A549 (cell line): ENCODE measurements at places on chromosomes 6 and 20. TPM values are rescaled to one million over a fixed set of nuclear protein-coding genes. Genes with fewer than 3 reads are reported as not detected.

Gene C20orf204
- 0.49 to 0.69 TPM (median 0.59 TPM) in 3 replicates for polyA plus RNA-seq

Gene SFTA2
- not detected in 3 replicates for polyA plus RNA-seq

Gene ACOT8
- polyA plus RNA-seq, result 12.6 to 14.7 TPM (median 14.0 TPM) in 3 replicates

Gene SLC23A2
- 11.3 to 13.1 TPM (median 12.4 TPM) in 3 replicates for polyA plus RNA-seq

Gene DAAM2
- not detected in 3 replicates for polyA plus RNA-seq

Gene PIGU
- 26.0 to 27.8 TPM (median 26.2 TPM) in 3 replicates for polyA plus RNA-seq

Gene PNLDC1
- polyA plus RNA-seq, result 0.08 to 0.13 TPM (median 0.12 TPM) in 3 replicates

Gene RPS6KA2
- 0.03 to 0.05 TPM in 2 of 3 replicates, not detected in the other for polyA plus RNA-seq

Gene ROS1
- 0.17 to 0.18 TPM (median 0.17 TPM) in 3 replicates for polyA plus RNA-seq

Gene EYA2
- 4.2 to 5.3 TPM (median 4.5 TPM) in 3 replicates for polyA plus RNA-seq

Gene C6orf163
- polyA plus RNA-seq, result 0.29 to 0.55 TPM (median 0.39 TPM) in 3 replicates

GRCh38 chr6:131945971-131946370, 5.2 kb downstream of the CCN2 start:
- no peak for DNase-seq

DNA sequence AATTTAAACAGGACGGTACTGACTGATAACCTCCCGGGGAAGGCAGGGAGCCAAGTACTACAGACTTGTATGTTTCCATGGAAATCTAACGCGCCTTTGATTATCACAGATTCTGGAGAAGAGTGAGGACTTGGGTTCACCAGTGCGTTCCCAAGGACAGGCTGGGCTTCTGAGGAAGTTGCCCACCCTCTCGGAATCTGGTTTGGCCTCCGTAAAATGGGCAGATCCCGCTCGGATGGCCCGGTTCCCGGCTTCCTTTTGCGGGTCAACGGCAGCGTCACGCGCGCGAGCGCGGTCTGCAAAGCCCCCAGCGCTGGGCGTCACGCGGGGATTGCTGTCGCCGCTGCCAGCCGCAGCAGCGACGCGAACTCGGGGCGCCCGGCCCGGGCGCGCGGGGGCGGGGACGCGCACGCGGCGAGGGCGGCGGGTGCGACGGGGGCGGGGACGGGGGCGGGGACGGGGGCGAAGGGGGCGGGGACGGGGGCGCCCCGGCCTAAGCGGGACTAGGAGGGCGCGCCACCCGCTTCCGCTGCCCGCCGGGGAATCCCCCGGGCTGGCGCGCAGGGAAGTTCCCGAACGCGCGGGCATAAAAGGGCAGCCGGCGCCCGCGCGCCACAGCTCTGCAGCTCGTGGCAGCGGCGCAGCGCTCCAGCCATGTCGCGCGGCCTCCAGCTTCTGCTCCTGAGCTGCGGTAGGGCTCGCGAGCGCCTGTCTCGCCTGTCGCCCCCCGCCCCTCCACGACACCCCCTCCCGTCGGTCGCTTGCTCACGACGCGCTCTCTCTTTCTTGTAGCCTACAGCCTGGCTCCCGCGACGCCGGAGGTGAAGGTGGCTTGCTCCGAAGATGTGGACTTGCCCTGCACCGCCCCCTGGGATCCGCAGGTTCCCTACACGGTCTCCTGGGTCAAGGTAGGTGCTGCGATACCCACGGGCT, at the start of gene CD83:
CD83 (plus strand) TSS at position 615 of the 933 bp plus-strand sequence; CDS start at position 655, 40 bp downstream.
- peak; percentile 38 for DNase-seq

- DNase-seq, result no peak
Observed at GRCh38 chr20:11375335-11375734, 542.4 kb upstream of the BTBD3 start.

DNA sequence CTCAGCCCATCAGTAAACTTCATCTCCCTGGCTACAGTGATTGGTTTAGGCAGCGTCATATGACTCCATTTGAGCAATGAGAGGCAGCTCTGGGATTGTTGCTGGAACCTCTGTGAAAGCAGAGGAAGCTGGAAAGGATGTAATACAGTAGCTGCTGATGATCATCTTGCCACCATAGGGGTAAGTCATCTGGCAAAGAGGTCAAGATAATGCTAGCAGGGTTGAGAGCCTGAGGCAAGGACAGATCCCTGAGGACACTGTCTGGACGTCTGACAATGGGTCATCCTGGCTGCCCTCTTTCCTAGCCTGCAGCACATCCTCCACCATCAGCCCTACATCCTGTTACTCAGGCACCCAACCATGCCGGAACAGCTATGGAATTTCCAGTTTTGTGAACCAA, 25.5 kb upstream of the FKBP1A start:
- no peak for DNase-seq

DNA sequence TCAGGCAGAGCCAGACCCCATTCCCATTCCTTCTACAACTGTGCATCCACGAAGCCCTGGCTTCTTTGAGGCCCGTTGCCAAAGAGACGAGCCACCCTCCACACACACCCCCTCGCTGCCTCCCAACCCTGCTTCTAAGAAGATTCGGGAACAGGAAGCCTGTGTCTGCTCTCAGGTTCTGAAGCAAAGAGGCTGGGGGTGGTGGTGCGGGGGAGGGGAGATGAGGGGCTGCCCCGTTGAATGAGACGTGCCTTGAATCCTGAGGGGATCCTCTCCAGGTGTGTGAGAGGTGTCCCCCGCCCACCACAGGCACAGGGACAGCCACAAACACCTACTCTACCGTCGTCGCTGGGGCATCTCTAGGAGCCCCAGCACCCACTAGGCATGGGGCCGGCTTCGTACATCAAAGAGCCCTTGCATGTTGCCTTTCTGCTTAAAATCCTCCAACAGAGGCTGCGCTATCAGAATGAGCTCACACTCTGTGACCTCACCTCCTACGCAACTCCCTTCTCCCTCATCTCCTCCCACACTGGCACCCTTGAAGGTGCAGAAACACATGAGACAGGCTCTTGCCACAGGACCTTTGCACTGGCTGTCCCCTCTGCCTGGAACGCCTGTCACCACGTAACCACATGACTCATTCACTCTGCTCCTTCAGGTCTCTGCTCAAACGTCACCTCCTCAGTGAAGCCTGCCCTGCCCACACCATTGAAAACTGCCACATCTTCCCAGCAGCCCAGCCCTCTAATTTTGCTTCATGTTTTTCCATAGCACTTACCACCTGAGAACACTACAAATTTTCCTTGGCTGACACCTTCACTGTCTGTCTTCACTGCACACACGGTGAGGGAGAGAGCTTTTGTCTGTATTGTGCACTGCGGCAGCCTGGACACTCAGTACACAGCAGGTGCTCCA, 58.5 kb downstream of the PREX1 start:
- no peak for DNase-seq

DNA sequence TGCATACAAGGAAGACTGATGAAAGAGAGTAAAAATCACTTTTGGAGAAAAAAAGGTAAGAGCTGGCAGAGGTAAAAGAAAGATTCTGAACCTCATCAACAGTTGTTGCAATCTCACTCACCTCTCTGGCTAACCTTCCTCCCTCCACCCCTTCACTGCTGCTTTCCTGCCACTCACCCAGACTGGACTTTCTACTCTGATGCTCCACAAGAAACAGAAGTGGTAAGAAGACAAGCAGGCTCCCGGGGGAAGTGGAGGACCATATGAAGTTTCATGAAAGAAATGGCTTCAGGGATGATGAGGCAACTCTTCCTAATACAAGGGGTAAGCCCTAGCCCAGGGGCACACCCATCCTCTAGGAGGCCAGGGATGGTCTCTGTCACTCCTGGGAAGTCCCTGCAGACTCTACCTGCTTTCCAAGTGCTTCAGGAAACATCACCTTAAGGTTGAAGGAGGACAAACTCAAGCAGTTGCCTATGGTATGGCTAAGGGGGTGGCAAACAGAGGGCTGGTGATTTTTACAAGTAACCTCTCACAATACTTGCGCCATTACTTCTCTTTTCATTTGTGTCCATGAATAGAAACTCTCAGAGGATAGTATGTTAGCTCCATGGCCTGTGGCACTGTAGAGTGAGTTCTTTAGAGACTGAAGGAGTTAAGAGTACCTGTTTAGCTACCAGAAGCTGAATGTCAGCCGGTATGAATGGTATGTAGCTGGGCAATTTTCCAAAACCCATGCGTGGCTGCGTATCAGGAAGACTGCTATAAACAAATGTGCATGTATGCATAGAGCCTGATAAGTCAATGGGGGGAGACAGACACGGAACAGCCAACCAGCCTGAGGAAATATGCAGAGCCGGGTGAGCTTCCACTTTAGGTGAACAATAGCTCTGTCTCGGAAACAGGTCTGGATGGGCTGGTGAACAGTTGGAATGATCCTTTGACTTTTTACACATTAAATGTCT, 112.0 kb downstream of the BACH2 start:
- DNase-seq, result no peak

GRCh38 chr20:51037532-51038115, 14.7 kb upstream of the KCNG1 start:
- DNase-seq, result no peak

GRCh38 chr6:106156863-106157262, 70.7 kb downstream of the PRDM1 start:
- no peak for DNase-seq

GRCh38 chr20:46058599-46059281, 29.7 kb downstream of the SLC12A5 start:
- no peak for DNase-seq

- DNase-seq, result no peak
Observed at GRCh38 chr20:34887023-34887422, 10.6 kb downstream of the ACSS2 start.

- no peak for DNase-seq
Observed at GRCh38 chr6:29494131-29494530, 6.4 kb upstream of the MAS1L start.

GRCh38 chr6:168447282-168447681, 6.3 kb downstream of the SMOC2 start:
- no peak for DNase-seq

- DNase-seq, result peak; percentile 15
Observed at GRCh38 chr20:13996265-13996664, 949 bp downstream of the MACROD2 start.

GRCh38 chr6:130848945-130849344, 21.7 kb downstream of the SMLR1 start:
- DNase-seq, result no peak

DNA sequence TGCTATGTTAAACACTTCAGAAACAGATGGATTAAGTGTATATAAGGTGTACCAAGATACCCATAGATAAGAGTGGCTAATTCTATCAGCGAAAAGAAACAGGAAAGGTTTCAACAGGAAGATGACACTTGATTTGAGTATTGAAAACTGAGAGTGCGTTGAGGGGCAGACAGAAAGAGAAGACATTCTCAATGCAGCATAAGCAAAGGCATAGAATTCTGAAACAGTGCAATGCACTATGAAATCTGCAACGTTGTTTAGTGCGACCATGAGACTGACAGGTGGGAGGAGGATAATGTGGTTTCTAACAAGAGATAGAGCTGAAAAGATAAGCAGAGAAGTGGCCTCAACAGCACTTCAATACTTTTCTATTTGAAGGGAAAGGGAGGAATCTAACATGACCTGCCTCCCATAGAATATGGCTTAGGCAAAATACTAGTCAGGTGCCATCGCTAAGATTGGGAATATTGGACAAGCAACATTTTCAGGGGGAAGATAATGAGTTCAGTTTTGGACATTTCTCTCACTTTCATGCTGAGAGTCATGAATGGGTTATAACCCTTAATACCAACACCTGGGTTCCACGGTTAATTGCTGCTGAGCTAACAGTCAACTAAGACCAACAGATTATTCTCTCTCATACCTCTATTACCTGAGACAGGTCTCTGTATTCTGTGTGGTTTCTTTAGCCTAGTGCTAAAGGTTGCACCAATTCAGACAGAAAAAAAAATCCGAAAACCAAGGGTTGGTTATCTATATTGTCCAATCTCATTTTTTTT, 312.9 kb upstream of the ARID1B start:
- no peak for DNase-seq

DNA sequence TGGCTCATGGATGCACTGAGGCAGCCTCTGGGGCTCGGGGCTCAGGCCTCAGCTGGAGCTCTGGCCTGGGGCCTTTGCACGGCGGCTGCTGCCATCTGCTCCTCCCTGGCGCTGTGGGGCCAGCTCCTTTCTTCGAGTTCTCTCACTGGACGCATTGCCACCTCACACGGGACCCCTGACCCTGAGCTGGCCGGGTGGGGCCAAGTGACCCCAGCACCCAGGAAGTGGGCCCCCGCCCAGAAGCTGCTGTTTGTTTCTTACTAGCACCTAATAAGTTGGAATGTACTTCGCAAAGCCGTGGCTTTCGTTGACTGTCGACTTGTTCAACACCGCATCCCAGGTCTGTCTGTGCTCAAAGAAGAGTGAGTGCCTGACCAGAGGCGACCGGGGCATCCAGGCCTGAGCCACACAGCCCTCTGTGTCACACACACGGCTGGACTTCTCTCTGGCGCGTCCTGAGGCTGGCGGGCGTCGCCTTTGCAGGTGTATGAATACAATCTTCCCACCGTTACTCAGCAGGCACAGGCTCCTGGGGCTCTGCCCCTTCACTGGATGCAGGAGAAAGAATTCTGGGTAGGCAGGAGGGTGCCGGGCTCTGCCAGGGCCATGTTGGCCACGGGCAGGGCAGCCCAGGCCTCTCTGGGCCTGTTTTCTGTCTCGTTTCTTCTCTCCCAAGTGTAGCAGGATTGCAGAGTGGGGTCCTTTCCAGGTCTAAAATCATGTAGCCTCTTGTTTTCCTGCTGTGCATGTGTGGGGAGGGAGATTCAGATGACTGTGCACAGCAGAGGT, 112.9 kb downstream of the DLL1 start:
- no peak for DNase-seq

DNA sequence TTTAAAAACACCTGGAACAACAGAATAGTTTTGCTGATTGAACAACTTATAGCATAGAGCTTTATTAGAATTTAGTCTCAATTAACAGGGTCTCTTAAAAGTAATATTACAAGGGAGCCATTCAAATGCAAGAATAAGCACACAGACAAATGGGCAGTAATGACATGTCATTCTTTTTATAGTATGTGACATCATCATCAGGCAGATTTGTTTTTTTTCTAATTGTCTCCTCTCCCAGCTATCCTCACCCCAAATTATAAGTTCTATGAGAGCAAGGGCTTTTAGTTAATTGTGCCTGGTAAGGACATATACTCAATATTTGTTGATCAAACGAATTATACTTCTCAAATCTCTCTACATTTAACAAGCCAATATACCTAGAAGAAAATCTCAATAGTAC, 11.0 kb downstream of the PGM3 start:
- no peak for DNase-seq

- no peak for DNase-seq
Observed at GRCh38 chr20:2701671-2702081, 9.1 kb downstream of the EBF4 start.

DNA sequence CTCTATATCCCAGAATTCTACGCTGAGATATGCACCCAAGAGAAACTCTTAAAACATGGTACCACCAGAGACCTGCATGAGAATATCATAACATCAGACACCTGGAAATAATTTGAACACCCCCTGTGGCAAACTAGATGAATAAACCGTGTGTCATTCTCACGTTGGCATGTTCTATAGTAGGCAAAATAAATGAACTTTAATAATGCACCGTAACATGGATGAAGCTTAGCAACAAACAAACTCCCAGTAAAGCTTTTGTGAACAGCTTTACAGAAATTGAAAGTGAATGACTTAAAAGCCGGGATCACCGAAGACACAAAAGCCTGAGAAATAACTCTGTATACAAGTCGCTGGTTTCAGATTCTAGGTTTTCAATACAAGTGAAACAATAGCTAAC, 1166.8 kb upstream of the CITED2 start:
- no peak for DNase-seq

GRCh38 chr6:147170269-147170668, 33.9 kb upstream of the STXBP5 start:
- DNase-seq, result no peak

- no peak for DNase-seq
Observed at GRCh38 chr6:99296261-99296660, 53.2 kb downstream of the FAXC start.
